ENCODE measurements at places on chromosomes 1 and 21.

GRCh38 chr1:53645690-53646078 lies 93.3 kb downstream of the GLIS1 start:
- DNase-seq = no peak

GRCh38 chr1:245327842-245328241 lies 173.1 kb downstream of the KIF26B start:
- no peak for DNase-seq

- no peak for DNase-seq
Measured at GRCh38 chr1:45643978-45644377, 20.1 kb upstream of the CCDC17 start.

- peak; percentile 9 for DNase-seq
Measured at GRCh38 chr1:87024936-87025540, 110.6 kb downstream of the HS2ST1 start.

DNA sequence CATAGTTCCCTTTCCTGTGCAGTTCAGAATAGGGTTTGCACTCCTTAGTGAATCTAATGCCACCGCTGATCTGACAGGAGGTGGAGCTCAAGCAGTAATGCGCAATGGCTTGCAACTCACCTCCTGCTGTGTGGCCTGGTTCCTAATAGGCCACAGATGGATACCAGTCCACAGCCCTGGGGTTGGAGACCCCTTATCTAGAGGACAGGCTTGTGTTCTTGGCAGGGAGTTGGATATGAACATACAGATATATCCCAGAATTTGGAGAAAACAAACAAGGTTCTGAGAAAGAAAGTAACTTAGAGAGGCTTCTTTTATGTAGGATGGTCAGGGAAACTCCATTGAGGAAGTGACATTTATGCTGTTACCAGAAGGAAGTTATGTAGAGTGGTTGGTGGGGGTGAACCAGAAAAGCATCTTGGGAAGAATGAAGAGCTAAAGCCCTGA lies 5.1 kb upstream of the PTPRC start:
- no peak for DNase-seq

- no peak for DNase-seq
Measured at GRCh38 chr1:41153750-41154274, 88.3 kb downstream of the SCMH1 start.

GRCh38 chr1:208944981-208945451 lies 638.5 kb upstream of the CAMK1G start:
- no peak for DNase-seq

DNA sequence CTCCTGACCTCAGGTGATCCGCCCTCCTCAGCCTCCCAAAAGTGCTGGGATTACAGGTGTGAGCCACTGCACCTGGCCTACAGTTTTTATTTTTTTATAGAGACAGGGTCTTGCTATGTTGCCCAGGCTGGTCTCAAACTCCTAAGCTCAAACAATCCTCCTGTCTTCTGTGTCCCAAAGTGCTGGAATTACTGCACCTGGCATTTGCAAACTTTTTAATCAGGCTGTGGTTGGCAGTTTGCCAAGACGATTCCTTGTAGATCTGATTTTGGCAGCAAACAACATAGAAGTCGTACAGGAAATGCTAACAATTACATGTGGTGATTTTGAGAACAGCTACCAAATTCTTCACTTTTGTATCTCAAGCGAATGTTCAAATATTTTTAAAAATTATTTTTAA lies 10.1 kb downstream of the RBP7 start:
- no peak for DNase-seq

- DNase-seq = no peak
Measured at GRCh38 chr21:36395353-36396111, 10.3 kb downstream of the CHAF1B start.

GRCh38 chr21:36962098-36962780 lies 4.2 kb downstream of the HLCS start:
- no peak for DNase-seq

GRCh38 chr1:241614144-241614543 lies 26.0 kb downstream of the CHML start:
- no peak for DNase-seq

DNA sequence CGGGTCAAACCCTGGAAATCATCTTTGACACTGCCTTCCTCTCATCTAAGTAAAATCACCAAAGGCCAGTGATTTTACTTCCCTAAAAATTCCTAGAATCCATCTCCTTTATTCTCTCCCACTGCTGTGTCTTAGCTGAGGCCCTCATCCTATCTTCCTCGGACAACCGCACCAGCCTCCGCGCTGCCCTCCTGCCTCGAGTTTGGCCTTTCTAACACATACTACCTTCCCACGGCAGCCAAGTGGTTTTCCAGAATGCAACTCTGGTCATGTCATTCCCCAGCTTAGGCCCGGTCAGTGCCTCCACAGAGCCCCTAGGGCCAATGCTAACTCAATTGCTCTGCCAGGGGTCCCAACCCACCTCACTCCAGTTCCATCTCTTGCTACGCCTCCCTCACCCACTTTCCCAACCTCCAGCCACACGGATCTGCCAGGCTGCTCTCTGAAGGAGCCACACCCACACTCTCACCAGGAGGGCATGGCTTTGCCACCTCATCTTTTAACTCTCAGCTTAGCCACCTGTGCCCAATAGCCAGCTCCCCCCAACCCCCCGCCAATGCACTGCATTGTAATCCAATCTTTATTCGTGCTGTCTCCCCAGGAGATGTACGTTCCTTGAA lies 6.8 kb downstream of the TMEM9 start:
- DNase-seq = no peak

DNA sequence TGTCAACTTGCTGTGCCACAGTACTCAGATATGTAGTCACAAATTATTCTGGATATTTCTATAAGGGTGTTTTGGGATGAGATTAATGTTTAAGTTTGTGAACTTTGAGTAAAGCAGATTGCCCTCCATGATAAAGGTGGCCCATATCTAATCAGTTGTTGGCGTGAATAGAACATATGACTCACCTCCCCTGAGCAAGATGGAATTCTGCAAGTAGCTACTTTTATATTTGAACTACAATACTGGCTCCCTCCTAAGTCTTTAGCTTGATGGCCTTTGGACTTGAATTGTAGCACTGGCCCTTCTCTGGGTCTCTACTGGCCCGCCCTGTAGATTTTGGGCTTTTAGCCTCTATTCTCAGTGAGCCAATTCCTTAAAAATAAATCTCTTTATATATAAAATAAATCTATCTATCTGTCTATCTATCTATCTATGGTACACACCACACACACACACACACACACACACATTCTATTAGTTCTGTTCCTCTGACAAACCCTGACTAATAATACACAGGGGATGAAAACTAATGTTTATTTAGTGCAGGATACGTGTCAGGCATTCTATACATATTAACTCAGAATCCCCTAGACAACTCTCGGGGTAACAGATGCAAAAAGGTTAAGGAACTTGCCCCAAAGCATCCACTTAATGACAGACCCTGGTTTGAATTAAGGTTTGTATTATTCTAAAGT lies 37.9 kb upstream of the PDC start:
- peak; percentile 66 for DNase-seq

All from foreskin fibroblast (primary cell).